Immature natural killer cell (primary cell): ENCODE measurements at places on chromosomes 13 and 19.

GRCh38 chr19:37995346-37995745 is 88.3 kb downstream of the SIPA1L3 start:
- no peak for DNase-seq

DNA sequence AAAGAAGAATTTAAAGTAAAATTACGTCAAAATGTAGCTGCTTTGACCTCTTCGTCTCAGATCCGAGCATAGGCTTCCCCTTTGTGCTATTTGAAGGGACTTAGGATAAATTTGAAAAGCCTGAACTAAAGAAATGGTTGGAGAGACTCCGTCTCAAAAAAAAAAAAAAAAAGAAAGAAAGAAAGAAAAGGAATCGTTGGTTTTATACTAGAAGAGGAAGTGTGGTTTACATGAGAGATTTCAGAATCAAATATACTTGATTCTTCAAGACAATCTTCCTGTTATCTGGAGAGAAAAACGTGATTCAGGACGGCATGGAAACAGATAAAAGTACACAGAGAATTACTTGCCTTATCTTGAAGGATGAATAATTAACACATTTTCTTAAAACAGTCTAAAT is 474 bp upstream of the ZNF780B start:
- no peak for DNase-seq

- DNase-seq = no peak
Observed at GRCh38 chr19:14497228-14497921, 1.4 kb upstream of the GIPC1 start.

DNA sequence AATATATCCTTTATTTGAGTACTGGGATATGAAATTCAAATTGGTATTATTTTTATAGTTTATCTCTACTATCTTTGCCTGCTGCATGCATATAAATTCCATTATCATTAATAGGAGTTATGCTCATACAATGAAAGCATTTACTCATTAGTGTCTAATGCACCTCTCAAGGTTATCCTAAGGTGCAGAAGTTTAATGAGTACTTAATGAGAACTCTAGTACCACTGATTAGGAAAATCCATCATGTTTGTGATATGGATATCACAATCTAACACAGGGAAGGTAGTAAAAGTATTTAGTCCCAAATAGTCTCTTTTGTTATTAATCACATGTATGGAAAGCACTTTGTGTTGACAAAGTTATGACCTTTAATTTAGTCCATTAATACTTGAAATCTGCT is 77.2 kb upstream of the SLC10A2 start:
- no peak for DNase-seq

DNA sequence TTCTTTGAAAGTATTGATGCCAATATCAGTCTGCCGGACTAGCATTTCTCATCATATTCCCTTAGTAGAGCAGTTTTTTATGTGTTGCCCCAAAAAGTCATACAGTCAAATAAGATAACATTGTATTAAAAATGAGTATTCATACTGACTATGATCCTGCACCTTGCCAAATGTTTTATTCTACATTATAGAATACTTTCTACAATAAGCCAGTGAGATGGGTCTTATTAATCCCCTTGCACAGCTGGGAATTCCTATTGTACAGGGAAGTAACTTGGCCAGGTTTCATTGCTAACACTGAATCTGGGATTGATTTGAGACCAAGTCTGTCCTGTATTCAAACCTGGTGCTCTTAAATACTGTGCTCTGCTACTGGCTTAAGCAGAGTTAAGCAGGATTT is 114.0 kb downstream of the KCTD12 start:
- no peak for DNase-seq

DNA sequence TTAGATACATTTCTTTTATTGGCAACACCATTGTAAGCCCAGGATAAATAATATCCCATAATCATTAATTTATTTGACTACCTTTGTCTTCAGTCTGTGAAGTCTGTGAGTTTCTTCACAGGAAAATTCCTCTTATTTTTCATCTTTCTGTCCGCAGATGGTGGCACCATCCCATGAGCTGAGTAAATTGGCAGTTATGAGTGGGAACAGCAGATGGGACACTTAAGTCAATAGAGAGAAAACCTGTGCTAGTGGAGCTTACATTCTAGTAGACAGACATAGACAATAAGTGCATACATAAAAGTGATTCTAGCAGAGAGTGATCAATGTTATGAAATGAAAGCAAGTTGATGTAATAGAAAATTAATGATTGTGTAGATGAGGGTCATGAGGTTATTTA is 638.2 kb upstream of the MIR17HG start:
- no peak for DNase-seq

- DNase-seq = no peak
Observed at GRCh38 chr19:55482156-55482961, 2.6 kb upstream of the NAT14 start.

- no peak for DNase-seq
Observed at GRCh38 chr19:34649886-34650543, 26.9 kb downstream of the SCGB2B2 start.

GRCh38 chr19:56087647-56088496 is 33.2 kb downstream of the ZNF787 start:
- no peak for DNase-seq
